ENCODE measurements at places on chromosomes 12 and 14. TPM values are rescaled to one million over a fixed set of nuclear protein-coding genes. Genes with fewer than 3 reads are reported as not detected.

DNA sequence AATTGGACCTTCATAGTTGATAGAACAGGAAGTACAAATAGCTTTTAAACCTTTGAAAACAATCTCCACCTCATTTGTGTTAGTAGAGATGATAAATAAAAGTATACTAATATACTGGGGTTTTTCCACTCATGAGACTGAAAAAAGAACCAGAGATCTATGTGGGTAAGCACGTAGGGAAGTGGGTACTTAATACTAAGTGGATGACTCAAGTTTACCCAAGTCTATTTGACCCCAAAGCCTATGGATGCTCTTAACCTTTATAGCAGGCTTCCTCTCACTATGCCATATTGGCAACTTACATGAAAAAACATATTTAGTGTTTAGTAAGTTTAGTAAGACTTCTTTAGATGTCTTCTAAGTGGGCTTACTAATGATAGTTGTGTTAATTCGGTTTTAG lies 49.2 kb upstream of the CHPT1 start:
- no peak for DNase-seq

- DNase-seq = no peak
Measured at GRCh38 chr14:50008562-50008961, 107.8 kb downstream of the VCPKMT start.

DNA sequence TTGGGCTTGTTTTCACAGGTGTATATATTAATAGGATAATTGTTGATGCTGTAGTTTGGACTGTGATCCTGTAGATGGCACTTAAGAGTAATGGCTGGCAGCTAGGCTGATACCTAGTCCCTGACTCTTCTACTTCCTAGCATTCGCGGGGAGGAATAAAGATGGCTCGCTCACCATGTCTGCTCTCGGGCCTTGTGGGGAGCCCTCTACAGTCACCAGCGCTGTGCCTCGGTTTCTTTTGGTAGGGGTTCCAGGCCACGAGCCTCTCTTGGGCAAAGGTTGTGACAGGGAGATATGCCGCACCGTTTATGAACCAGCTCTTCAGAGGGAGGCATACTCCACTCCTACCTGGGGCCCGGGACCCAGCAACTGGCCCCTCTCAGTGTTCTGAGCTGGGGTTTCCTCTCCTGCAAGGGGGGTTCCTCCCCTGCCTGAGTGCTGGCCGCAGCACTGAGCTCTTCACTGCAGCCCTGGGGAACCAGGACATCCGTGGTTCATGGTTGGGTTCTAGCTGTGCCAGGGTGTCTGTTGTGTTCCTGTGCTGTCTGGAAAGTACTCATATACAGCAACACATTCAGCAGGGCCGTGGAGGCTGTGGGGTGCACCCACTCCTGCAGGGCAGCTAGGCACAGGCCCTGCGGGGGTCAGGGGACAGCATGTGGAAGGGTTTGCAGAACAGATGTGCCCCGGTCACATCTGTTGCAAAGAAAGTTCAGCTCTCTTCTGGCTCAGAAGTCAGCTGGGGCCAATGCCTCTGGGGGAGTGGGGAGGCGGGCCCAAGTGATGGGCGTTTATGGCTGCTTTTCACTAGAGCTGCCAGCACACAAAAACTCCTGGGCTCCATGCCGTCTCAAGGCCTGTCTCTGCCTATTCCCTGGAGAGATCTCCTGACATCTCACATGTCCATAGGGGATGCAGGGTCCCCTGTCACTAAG lies 147.9 kb downstream of the PPFIA2 start:
- DNase-seq = peak; percentile 1

GRCh38 chr14:66306101-66306500 lies 180.1 kb upstream of the CCDC196 start:
- DNase-seq = no peak

DNA sequence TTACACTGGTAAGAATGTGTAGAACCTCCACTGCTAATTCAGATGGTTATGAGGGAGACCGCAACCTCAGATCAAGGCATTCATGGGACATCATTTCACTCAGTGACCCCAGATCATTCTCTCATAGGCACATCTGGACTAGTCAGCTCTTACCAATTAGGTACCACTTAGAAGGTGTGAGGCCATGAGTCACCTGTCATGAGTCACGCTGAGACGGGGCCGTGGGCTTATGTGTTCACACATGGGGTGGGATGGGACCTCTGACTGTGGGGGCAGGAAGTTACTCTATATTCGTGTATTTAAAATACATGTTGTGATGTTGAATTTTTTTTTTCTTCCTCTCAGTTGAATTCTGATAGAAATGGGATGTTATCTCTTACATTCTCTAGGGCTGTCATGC lies 55.9 kb downstream of the CCDC92 start:
- peak; percentile 27 for DNase-seq

- no peak for DNase-seq
Measured at GRCh38 chr14:102903889-102904512, 18.5 kb upstream of the AMN start.

DNA sequence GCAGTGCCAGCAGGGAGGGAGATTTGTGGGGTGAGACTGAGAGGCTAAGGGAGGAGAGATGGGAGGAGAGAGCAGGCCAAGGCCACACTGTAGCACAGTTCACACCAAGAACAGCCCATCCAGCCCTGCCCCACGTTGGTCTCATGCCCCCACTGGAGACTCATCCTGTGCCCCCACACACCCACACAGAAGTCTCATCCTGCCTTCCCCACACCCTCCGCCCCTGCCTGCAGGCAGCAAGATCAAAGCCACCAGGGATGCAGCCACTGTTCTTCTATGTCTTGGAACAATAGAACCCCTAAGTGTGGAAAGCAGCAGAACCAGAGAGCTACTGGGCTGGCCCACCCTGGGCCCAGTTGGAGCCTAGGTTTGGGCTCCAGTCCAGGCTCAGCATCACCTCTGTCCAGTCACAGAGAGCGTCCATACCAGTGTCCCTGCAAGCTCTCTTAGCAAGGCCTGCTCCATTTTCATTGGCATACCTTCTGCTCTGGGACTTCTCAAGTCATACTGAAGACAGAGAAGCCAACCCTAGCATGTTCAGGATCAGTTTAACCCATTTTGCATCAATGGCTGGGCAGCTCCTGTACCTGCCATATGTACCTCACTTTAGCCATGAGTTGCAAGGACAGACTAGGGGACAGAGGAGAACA lies 31.7 kb upstream of the HDAC7 start:
- DNase-seq = no peak

GRCh38 chr12:16613199-16613598 lies 7.2 kb upstream of the LMO3 start:
- DNase-seq = peak; percentile 15

DNA sequence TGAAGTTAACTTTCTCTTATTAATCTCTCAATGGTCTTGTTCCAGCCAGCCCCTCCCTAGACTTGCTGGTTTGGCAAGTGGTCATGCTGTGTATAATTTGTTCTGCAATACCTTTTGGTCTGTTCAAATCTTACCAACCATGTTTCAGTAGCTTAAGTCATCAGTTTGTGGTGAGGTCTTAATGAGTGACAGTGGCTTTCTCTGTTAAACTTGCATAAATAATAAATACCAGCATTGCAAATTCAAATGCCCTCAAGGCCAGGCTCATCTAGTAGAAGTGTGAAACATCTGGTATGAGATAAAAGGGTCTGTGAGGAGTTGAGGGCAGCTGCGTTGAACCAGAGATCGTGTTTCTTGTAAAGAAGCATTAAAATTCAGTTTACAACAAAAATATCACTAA lies 319.5 kb downstream of the TMEM117 start:
- DNase-seq = no peak

The GZMB gene
- not detected for total RNA-seq

The ANAPC5 gene
- 174 TPM for total RNA-seq
